ENCODE measurements at places on chromosomes 2 and 18.
A peak's percentile ranks its signal among the peaks of the same experiment; 100 is the strongest.

- ATAC-seq, result no peak
These were observed 4.8 kb upstream of the PARD6G start for GRCh38 chr18:80252136-80252535.

DNA sequence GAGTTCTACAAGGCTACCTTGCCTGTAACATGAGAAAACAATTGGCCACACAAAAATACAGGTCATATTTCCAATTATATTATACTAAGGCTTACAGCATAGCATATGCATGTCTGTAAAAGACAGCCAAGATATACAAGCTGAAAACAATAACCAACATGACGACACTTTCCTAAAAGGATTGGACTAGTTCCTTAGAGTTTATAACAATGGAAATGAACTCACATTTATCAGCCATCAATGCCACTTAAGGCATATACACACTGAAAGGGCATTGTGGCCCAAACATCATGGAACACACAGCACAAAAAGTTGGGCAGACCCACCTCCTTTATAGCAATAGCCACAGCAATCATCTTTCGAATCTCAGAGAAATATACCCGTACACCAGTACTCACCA is 52.0 kb downstream of the SLC40A1 start:
- ATAC-seq, result no peak

DNA sequence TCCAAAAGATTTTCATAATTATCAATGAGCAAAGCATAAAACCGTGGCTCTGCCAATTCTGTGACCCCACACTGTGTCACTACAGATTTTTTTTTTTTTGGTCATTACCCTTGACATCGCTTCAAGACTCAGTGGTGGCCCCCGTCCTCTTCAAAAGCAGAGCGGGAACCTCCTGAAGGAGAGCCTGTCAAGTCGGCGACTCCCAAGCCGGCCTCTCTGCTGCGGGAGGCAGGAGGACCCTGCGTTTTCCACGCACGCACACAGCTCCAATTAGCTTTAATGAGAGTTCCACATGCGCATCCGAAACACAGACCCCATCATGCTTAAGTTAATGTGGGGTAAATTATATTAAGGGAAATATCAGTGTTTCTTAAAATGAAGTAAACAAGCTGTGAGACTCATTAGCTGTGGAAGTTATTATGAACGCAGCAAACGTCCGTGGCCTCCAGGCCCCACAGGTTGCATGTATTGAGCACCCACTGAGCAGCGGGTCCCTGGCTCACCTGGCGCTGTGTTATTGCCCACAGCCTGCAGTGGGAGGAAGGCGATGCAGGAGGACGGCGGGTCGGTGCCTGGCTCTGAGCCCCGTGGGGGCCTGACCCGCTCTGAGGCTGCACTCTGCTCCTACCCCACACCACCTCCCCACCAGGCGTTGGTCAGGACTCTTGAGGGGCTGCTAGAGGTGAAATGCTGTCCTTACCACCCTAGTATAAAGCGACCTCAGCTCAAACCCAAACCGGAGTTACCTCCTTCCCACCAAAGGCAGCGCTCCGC is 181.0 kb upstream of the SALL3 start:
- ATAC-seq, result no peak

DNA sequence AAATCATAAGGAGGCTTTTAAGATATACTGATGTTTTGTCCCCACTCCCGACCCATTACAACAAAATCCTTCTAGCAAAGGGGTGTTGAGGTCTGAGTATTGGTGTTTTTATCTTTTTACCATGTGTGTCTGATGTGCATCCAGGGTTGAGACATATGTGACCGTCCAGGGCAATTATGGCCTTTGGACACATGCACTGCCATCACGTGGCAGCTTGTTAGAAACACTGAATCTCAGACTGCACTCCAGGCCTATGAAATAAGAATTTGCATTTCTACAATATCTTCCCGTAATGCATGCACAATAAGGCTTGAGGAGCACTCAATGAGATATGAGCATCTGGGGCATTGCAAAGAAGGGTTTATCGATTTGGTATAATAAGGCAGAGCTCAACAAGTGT is 235.1 kb upstream of the ZNF804A start:
- ATAC-seq, result no peak

- no peak for ATAC-seq
These were observed 57.0 kb downstream of the CEP192 start for GRCh38 chr18:13048061-13048595.

DNA sequence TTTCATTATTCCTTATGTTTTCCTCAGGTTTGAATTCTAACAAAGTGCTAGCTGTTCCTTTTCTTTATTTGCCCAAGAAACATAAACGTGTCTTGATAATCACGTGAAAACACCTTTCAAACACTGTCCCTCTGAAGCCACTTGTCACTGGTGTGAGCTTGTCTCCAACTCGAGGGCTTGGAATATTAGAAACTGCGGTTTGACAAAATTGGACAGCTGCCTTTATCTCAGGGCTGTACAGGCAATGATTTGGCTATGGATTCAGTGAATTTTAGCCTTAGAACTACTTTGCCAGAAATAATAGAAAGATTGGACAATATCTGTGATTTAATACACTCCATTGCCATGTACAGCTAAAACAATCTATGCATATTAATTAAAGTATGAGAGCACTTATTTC is 763.0 kb upstream of the ACVR2A start:
- ATAC-seq, result no peak

GRCh38 chr2:10030311-10030736 is 13.0 kb upstream of the KLF11 start:
- ATAC-seq, result no peak

GRCh38 chr2:236010920-236011685 is 157.1 kb downstream of the GBX2 start:
- no peak for ATAC-seq

DNA sequence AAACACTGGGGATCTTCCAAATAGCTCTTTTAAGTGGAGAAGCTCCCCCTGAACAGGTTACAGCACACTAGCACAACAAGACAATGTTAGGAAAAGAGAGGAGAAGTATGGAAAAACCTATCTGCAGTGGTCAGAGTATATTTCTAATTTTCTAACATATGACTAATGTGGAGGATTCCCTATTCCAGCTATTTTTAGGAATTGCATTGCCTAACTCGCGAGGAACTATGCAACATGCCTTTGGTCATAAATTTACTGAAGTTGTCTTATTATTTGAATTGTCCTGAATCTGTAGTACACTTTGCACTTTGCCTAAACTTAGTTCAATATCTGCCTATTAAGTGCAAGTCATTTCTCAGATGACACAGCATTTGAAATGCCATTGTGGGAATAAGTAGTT is 381.4 kb downstream of the CCDC85A start:
- ATAC-seq, result no peak

DNA sequence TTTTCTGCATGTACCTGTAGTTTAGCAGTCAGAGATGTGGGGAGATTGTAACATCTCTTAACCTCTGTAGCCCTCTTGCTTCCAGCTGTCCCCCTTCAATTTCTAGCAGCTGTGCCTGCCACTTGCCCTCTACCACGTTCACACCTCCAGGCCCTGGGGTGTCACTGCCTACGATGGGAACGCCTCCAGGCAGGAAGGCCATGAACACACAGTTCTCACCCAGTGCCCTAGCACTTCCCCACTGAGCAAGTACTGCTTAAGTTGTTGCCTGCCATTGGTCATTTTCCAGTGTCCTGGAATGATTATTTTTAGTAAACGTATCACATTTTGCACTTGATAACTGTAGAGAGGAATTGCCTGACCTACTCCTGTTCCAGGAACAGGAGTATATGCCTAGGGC is 77.1 kb upstream of the B3GNT7 start:
- no peak for ATAC-seq

DNA sequence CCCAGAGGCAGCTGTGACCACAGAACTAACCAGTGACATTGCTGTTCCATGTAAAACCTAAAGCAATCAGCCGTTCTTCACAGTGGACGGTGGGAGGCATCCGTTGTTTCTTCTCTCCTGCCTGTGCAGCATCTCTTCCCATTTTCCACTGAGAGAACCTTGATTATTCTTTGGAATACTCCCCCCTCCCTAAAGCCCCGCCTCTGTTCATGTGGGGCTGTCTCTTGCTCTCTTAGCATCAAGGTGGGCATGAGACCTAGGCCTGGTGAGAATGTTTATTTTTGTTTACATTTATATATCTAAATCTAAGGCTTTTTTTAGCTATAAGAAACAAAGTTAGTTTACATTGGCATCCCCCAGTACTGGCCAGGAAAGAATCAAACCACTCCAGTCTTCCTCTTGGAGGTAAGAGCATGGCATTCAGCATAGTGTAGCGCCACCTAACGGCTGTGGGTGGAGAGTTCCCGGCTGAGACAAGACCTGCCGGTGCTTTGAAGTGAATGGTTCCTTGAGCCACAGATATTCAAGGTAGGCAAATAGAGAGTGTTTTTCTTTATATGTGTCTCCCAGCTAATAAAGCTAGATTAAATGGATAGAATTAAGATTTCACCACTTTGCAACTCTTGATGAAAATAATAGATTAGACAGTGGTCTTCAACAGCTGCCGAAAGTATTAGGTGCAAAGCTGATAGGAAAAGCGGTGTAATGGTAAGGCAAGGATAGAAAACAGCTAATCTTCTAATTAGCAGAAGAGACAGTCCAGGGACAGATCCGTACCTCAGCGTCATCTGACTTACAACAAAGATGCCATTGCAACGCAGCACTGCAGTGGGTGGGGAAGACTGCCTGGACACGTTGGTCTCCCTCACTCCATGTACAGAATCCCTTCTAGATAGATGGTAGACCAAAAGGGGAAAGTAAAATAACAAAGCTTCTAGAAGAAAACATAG is 219.6 kb upstream of the RAB12 start:
- ATAC-seq, result no peak

DNA sequence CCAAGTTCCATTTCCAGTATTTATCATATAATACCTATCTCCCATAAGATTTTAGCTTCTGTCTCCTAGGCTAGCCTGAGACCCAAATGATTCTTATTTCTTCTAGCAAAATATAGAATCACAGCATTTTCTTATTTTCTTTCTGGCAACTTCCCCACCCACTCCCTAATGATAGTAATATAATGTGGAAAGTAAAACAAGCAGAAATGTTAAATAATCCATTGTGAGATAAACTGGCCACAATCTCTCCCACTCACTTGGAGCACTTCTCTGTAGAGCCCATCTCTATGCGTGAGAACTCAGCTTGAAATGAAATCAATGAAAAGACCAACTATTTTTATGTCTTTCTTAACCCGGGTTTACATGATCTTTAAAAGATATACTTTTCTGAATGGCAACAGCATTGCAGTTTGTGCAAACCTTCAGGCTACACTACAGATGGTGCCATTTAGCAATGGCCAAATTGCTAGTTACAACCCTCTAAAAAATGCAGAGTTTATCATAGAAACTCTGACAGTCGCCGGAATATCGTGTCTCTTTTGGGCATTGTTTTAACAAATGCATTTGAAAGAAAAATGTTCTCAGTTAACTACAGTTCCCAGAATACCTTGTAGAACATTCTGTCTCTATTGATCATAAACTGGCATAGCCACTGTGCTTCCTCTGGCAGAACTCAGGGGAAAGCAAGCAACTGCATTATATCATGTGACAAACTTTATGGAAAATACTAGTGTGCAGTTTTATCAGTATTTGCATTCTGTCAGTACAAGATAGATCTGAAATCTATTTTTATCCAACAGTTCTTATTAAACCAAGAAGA is 1407.4 kb upstream of the ZEB2 start:
- no peak for ATAC-seq

DNA sequence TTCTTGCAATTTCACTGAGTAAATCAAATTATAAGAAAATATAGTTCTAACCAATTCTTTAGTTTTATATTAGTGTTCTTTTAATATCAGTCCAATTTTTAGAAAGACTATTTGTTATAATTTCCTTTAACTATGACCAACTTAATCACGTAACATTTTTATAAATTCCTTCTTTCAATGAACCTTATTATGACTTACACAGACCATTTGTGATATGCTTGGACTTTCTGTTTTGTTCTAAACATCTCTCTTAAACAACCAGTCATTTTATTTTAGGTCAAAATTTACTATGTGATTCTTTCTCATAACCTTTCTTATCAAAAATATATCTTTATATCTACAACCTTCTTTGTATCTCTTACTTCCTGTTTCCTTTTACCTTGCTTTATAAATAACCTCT is 39.5 kb upstream of the DYNAP start:
- ATAC-seq, result no peak

DNA sequence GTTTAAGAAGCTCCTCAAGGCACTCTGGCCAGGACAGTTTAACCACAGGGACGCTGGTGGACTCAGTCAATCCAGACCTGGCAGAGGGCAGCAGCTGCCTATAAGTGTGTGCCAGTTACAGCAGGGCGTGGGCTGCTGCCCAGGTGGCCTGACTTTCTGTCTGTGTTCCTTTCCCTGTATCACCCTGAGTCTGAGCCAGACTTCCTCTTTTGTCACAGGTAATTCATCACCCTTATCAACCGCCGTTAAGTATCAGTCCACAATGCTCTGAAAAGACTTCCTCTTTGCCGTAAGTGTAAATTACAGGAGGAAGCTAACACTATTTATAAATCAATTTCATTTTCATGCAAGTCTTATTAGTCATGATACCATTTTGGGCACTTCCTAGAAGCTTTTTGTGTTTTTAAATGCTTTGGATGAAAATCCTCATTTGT is 7.0 kb downstream of the LPIN1 start:
- ATAC-seq, result no peak

GRCh38 chr2:142130111-142131009 is 456 bp downstream of the LRP1B start:
- peak; percentile 45 for ATAC-seq

GRCh38 chr2:77301441-77301840 is 220.7 kb downstream of the LRRTM4 start:
- ATAC-seq, result no peak

- no peak for ATAC-seq
These were observed 2.9 kb downstream of the ALKAL2 start for GRCh38 chr2:284896-285492.

- ATAC-seq, result no peak
These were observed 105.7 kb upstream of the RASGRP3 start for GRCh38 chr2:33370636-33371265.

DNA sequence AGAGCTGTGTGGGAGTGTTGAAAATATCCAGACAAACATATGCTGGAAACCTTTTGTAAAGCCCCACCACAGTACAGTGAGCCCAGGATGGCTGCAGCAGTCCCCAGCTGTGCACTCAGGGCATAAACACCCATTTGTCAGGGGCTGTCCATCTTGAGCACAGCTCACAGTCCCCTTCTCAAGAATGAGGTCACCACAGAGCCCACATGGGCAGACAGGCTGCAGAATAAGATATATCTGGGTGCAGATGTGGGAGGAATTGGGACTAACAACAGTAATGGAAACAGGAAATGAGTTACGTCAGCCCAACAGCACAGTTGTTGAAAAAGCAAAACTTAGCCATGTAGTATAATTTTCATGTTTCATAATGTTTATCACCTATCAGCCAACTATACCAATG is 219.6 kb downstream of the ETAA1 start:
- ATAC-seq, result no peak

- no peak for ATAC-seq
These were observed 63.1 kb downstream of the CCDC150 start for GRCh38 chr2:196702641-196703040.

GRCh38 chr2:232377319-232377718 is 1.2 kb upstream of the ALPP start:
- ATAC-seq, result no peak

GRCh38 chr2:47520302-47520630 is 117.3 kb downstream of the MSH2 start:
- no peak for ATAC-seq

Measured in gastroesophageal sphincter (tissue), 4 donors.